Right cardiac atrium (tissue), 5 donors: ENCODE measurements at places on chromosomes 4 and X. TPM values are rescaled to one million over a fixed set of nuclear protein-coding genes. Genes with fewer than 3 reads are reported as not detected.

- DNase-seq: no peak
Measured at GRCh38 chr4:82469791-82470345, 39.5 kb downstream of the ENOPH1 start.

Gene ESX1
- not detected for total RNA-seq

DNA sequence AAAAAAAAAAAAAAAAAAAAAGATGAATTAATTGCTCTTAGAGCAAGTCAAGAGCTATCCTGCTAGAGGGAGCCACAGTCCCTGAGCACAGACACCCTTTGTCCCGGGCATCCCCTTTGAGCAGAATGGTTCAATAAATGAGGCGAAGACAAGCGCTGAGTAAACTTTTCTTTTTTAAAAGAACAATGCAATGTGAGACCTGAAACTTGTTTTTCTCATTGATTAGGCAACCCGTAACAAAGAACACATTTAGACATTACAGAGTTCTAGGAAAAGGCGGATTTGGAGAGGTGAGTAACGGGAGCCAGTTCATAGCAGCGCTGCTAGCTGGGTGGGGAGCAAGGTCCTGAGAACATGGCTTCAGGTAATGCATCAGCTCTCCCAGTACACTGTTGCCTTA lies 46.1 kb downstream of the GRK4 start:
- no peak for DNase-seq

Gene ZFP92
- 0.65 TPM for total RNA-seq

GRCh38 chr4:59698041-59698440 lies 1502.1 kb upstream of the ADGRL3 start:
- no peak for DNase-seq

GRCh38 chrX:56232221-56233082 lies at the start of gene KLF8:
KLF8 (plus strand) TSS chrX:56232356; CDS start chrX:56233335, 979 bp downstream.
- DNase-seq: peak; percentile 30

- no peak for DNase-seq
Measured at GRCh38 chr4:152965611-152966010, 29.5 kb downstream of the FHDC1 start.

Gene MAGEA9
- not detected for total RNA-seq

GRCh38 chrX:49919617-49920016 lies 2.8 kb upstream of the CLCN5 start:
- DNase-seq: peak; percentile 32
